ENCODE measurements at places on chromosomes 16 and 17.

- no peak for DNase-seq
Measured at GRCh38 chr17:44006272-44006597, 1.8 kb downstream of the NAGS start.

GRCh38 chr16:69935740-69936139 lies 15.4 kb upstream of the CLEC18A start:
- DNase-seq, result no peak

- DNase-seq, result no peak
Measured at GRCh38 chr16:85222155-85222863, 110.0 kb upstream of the CIBAR2 start.

- no peak for DNase-seq
Measured at GRCh38 chr17:48548523-48549280, 3.8 kb upstream of the HOXB2 start.

- DNase-seq, result no peak
Measured at GRCh38 chr17:17712268-17712924, 31.1 kb downstream of the RAI1 start.

DNA sequence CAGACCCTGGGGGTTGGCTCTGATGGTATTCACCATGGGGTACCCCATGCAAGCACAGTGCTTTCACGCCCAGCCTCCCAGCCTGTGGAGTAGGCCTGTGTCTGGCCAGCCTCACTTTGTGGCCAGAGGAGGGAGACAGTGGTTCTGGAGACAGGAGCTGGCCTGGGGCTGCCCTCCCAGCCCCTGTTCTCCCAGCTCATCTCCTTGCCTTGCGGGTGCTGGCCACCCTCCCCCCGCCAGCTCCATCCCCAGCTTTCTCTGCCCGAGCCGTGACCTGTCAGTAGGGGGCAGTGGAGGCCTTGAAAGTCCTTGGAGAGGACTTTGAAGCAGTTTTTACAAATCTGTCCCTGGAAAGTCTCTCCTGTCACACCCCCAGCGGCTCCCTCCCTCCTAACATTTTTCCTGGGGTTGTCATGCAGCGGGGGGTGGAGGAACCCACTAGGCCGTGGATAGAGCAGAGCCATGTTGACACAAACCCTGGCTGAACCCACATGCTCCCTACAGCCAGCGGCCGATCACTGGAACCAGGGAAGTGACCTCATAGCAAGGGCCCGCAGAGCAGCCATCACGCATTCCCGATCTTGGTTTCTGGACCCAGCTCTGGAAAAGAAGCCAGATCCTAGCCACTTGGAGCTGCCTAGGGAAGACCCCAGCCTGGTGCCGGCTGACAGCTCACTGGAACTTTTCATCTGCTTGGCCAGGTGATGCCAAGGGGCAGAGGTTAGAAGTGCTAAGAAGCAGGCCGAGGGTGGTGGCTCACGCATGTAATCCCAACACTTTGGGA lies 289.4 kb downstream of the SEC14L1 start:
- DNase-seq, result peak; percentile 93

GRCh38 chr17:16328997-16329396 lies 24.3 kb downstream of the CENPV start:
- DNase-seq, result peak; percentile 44

- DNase-seq, result no peak
Measured at GRCh38 chr16:10220942-10221341, 38.7 kb upstream of the GRIN2A start.

DNA sequence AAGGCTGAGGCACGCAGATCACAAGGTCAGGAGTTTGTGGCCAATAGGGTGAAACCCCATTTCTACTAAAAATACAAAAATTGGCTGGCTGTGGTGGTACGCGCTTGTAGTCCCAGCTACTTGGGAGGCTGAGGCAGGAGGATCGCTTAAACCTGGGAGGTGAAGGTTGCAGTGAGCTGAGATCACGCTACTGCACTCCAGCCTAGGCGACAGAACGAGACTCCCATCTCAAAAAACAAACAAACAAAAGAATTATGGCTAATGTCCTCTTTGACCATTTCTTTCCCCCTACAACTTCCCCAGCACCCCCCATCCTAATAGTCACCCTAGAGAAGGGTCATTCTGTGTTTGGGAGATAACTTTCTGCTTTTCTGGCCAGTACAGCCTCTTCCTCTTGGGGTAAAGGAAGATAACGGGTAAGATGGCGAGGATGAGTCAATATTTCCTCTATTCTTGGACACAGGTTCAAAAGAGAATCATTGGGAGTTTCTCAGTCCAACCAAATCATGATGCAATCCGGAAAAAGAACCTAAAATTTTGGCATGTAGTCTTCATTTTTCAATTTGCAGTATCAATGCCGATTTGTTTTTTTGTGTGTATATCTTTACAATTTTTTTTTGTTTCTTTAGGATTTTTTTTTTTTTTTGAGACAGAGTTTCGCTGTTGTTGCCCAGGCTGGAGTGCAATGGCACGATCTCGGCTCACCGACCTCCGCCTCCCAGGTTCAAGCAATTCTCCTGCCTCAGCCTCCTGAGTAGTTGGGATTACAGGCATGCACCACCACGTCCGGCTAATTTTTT lies 107.6 kb upstream of the MED13 start:
- no peak for DNase-seq

GRCh38 chr17:7308625-7309433 lies 1.4 kb downstream of the EIF5A start:
- DNase-seq, result peak; percentile 91

GRCh38 chr17:36612323-36612722 lies 10.9 kb downstream of the MRM1 start:
- no peak for DNase-seq

DNA sequence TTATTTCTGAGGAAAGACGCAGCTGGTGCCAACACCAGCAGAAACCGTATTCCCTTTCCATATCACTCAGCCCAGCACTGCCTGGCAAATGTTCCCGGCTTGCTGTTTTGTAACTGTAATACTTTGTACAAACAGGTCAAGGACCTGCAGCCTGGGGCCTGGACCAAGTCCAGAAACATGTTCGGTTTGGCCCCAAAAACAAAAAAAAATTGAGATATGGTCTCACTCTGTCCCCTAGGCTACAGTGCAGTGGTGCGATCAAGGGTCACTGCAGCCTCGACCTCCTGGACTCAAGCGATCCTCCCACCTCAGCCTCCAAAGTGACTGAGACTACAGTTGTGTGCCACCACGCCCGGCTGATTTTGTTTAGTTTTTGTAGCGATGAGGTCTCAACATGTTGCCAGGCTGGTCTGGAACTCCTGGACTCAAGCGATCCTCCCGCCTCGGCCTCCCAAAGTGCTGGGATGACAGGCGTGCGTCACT lies 1.2 kb downstream of the HAGH start:
- no peak for DNase-seq

GRCh38 chr16:85249418-85250146 lies 137.3 kb upstream of the CIBAR2 start:
- DNase-seq, result no peak

GRCh38 chr17:72385475-72385874 lies 264.7 kb downstream of the SOX9 start:
- no peak for DNase-seq

DNA sequence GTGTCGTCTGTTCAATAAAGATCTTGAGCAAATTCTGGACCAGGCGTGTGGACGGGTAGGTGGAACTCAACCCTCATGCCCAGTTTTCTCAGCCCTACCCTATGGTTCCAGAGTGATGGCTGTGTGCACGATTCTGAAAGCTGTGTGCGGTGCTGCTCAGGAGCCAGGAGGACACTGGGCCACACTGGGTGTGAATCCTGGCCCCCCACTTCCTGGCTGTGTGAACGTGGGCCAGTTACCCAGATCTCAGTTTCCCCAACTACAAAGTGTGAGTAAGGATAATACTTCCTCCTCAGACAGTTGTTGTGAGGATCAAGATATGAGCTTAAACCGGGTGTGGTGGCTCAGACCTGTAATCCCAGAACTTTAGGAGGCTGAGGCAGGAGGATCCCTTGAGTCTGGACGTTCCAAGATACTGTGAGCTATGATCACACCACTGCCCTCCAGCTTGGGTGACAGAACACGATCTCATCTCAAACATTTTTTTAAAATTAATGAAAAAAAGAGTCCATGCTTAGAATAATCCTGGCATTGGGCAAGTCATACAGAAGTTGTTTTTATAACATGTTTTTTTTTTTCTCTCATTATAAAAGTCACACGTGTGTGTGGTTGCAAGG lies 14.7 kb upstream of the MPRIP start:
- no peak for DNase-seq

- DNase-seq, result no peak
Measured at GRCh38 chr16:67893743-67894399, 817 bp downstream of the PSKH1 start.

- no peak for DNase-seq
Measured at GRCh38 chr17:9054126-9054975, 33.0 kb downstream of the NTN1 start.

- DNase-seq, result no peak
Measured at GRCh38 chr16:85746460-85747215, 4.3 kb downstream of the C16orf74 start.

DNA sequence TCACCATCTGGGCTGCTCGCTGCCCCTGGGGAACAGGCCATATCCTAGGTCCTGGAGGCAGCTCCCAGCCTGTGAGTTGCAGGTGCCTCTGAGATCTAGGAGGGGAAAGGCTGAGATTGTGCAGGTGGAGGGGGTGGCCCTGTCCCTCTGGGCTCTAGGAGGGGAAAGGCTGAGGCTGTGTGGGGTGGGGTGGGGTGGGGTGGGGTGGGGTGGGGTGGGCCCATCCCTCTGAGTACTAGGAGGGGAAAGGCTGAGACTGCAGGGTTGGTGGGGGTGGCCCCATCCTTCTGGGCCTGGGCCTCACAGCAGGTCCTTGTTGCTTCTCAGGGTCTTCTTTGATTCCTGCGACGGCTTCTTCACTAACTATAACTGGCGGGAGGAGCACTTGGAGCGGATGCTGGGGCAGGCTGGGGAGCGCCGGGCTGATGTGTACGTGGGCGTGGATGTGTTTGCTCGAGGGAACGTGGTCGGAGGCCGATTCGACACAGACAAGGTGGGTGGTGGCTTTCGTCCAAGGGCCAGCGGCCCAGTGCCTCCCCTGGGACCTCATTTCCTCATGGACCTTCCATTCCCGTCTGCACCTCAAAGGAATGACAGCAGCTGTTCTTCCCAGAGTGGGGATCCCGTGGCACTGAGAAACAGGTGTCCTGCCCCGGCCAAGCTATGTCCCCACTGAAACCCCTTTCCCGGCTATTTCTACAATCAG lies 7.1 kb downstream of the ENGASE start:
- DNase-seq, result no peak

DNA sequence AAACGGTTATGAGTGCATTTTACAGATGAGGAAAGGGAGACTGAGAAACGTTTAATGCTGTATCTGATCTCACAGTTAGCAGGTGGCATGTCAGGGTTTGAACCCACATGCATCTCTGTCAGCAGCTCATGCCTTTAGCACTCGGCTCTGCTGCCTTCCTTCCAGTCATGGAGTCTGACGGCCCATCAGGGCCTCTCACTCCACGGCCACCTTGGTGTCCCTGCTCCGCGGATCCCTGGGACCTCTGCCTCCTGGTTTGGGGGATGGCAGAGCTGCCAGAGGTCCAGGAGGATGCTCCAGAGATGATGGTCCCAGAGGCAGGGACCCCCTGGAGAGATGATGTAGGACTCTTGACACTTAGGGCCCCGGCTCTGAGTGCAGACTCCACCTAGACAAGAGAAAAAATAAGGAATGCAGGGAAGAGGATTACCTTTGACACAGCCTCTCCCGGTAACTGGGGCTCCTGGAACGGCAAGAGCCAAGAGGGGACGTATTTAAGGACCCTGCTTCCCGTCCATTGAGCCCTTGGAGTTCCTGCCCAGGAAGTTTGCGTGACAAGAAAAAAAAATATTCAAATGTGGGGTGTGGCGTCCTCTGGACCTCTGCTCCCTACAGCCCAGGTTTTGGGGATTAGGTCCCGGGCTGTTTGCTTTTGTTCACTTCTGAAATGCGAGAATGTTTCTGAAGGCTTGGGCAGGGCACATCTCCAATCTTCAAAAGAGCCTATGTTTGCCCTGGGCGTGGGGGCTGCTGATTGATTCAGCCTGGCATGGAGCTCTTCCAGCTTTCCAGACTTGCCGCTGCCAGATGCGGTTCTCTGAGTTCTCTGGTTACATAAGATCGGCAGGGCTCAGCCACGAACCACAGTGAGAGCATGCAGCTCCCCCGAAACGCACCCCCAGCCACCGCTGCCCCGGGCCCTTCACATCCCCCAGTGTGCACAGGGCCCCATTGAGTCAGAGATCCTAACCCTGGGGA lies at the start of gene ALDH3A1:
Gene ALDH3A1, minus strand, starts transcription at position 470 of the 978 bp plus-strand sequence. CDS start 3,169 bp downstream, outside the sequence.
- no peak for DNase-seq

DNA sequence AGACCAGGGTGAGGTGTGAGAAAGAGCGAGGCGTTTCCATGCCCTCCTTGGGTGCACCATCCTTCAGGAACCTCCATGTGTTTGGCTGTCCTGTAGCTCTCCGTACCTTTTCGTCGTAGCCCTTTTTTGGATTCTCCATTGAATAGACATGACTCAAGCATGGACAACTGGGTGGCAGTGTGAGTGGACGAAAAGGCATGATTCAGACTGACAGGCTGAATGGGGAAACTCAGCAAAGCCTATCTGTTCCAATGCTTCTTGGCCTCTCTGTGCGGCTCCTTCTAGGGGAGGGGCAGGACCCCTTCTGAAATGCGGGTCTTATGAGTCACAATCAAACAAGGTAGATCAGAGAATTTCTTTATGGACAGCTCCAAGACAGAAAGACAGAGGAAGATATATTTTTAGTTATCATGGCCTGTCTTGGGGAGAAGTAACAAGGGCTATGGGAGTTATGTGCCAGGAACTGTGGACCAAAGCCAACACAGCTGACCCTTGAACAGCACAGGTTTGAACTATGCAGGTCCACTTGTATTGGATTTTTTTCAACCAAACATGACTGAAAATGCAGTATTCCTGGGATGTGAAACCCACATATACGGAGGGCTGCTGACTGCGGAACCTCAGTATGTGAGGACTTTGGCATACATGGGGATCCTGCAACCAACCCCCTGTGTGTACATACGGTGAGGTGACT lies 22.9 kb downstream of the ADORA2B start:
- no peak for DNase-seq

- no peak for DNase-seq
Measured at GRCh38 chr17:56064506-56064905, 88.8 kb upstream of the ANKFN1 start.

- no peak for DNase-seq
Measured at GRCh38 chr17:66369830-66370229, 67.4 kb downstream of the PRKCA start.

DNA sequence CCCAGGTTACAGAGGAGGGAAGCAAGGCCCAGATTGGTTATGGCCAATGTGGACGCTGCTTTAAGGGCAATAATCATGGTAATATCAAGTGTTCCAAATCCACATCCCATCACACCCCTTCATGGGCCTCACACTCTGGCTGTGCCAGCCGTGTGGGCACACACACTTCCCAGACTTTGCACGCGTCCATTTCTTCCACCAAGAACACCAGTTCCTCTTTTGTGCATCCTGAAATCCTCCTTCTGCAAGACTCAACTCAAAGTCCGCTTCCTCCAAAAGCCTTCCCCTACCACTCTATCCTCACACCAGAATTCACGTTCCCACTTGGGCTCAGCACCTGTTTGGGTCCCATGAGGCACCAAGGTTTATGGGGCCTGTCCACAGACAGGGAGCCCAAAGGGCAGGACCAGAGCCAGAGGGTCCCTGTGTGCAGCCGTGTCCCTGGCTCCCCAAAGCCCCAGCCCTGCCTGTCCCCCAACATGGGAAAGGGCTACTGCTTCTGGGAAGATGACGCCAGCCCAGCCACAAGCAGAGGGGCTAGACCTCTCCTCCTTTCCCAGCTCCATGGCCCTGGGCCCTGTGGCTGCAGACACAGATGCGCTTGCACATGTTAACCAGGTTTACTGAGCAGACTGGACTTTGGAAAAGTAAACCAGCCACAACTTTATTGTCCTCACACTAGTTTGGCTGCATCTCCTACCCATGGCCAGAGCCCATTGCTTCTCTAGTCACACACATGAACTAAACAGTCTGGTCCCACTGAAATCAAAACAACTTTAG lies 20.3 kb downstream of the SPNS3 start:
- no peak for DNase-seq

Data from HTR-8/SVneo (cell line).